ENCODE measurements at places on chromosomes 2 and 18.

GRCh38 chr18:48953104-48953706 lies 2.4 kb upstream of the SMAD7 start:
- no peak for DNase-seq

DNA sequence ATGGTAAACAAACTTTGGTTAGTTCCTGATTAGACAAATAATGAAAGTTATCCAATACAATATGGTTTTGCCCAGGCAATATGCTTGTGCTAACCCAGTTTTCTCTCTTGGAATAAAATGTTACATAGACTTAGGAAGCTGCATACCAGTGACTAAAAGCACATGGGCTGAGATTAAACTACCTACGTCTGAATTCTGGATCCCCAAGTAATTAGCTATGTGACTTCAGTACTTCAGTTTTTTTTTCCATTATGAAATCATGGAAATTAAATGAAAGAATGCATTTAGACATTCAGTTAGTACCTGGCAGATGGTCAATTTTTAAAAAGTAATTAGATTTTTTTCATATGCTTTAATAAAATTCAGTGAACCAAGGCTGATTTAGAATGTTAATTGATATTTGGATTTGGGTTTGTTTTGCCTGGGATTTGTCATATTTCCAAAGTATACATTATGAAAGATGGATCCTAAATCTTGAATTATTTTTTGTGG lies 213.9 kb downstream of the PTH2R start:
- DNase-seq: no peak

DNA sequence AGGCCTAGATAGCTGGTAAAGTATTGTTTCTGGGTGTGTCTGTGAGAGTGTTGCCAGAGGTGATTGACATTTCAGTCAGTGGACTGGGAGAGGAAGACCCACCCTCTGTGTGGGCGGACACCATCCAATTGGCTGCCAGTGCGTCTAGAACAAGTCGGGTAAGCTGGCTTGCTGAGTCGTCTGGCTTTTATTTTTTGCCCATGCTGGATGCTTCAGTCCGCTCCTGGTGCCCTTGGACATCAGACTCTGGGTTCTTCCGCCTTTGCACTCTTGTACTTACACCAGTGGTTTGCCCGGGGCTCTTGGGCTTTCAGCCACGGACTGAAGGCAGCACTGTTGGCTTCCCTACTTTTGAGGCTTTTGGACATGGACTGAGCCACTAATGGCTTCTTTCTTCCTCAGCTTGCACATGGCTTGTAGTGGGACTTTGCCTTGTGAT lies 24.3 kb downstream of the DIS3L2 start:
- no peak for DNase-seq

- no peak for DNase-seq
Observed at GRCh38 chr2:38095996-38096861, 20.3 kb upstream of the CYP1B1 start.

DNA sequence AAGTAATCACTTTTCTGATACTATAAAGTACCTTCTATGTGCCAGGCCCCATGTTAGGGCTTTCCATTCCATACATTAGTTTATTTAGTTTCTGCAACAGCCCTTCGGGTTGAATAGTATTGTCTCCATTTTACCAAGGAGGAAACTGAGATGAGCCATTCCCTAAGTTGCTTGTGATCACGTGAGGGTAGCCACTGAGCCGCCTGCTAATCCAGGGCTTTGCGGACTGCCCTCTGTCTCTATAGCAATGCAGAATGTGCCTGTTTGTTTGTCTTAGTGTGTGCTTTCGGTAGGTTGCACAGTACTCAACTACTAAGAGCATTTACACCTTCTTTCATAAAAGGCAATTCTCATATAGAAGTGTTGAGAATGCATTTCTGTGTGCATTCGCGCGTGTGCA lies 5.0 kb downstream of the EMILIN2 start:
- DNase-seq: no peak

DNA sequence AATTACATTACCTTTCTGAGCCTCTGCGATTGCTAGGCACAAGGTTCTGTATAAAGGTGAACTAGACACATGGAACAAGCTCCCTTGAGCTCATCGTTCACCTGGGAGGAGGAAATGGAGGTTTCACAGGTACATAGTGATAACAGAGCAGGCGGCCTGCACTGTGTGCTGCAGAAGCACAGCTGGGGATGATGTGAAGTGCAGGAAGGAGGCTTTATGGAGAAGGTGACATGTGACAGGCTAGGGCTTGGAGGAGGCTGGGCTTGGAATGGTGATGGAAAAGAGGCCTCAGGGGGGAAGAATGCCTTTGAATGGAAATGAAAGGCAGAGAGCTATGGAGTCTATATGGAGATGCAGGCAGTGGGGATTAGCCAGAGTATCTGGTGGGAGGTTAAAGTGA lies 22.9 kb downstream of the MARCHF4 start:
- DNase-seq: no peak

DNA sequence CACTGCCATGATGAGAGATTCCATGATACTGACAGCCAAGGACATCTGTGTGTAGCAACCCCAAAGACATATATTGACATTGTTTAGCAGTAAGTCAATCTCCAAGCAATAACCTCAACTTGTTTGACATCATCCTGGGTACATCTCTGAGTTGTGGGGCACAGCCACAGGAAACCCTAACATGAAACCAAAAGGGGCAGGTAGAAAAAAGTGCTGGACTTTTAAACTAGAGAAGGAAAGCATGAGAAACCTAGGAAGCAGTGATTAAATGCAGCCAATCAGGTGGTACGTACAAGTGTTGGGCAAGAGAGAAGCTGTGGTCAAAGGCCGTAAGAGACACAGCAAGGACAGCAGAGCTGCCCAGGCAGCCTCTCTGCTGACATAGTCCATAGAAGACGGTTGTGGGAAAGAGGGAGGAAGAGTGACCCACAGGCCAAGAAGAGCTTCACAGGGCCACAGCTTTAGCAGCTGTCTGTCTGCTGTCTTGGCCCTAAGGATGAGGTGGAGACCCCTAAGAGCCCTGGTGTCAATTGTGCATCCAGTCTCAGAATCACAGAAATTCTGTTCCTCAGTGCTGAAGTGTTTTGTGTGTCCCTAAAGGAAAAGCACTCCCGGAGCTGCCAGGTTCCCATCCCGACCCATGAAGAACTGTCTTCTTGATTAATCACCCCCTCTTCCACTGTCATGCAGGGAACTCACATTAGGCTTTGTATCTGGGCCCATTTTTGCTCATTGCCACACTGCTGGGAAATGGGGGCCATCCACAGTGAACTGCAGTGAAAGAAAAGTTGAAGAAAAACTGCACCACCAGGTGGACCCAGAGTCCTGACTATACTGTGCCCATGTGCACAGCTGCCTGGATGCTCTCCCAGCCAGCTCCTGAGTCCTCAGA lies 25.4 kb upstream of the CHN1 start:
- DNase-seq: no peak

Measured in stimulated activated CD4-positive, alpha-beta T cell treated with anti-CD3 and anti-CD28 coated beads, Interleukin-1b, Interleukin-23, amount 100 ng/mL, for 4 hours (primary cell).